ENCODE measurements at places on chromosomes 1 and 21. TPM values are rescaled to one million over a fixed set of nuclear protein-coding genes. Genes with fewer than 3 reads are reported as not detected.

The TSPEAR gene
- not detected for total RNA-seq

The ADAM30 gene
- total RNA-seq: not detected

The CSRP1 gene
- total RNA-seq: 54.9 TPM

DNA sequence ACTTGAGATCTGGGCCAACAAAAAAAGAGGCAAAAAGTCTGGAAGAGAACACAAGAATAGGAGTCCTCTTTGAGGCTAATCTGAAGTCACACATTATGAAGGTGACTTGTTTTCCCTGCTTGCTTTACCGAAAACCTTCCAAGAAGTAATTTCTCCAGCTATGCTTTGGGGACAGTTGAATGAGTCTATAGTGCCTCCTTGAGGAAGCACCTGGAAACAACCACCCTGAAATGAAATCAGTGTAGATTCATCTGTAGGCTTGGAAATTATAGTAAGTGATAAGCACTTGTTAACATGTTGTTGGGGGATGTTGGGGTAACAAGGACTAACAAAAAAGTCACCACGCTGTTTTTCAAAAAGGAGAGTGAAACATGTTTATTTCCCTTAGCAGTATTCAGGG is 23.4 kb upstream of the RPTN start:
- H3K4me3 ChIP-seq: no peak overlapping the region
- DNase-seq: no peak
- no peaks in the 10 kb centered on the region for H3K27me3 ChIP-seq
- H3K27ac ChIP-seq: no peak overlapping the region

DNA sequence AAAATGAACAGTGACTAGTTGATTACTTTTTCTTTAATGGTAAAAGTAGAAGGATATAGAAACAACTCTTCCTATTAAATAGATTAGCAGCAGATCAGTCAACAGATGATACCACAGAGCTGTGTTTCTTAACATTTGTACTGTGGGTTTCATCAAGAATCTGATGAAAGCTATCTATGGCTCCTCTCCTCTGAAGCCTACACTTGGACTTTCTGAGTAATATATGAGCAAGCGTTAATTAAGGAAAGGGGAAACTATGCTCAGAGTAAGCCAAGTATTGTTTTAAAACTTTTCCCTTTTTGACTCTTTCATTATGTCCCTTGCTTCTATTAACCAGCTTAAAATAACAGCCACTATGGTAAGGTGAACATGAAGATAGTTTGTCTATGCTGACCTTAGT is 10.8 kb downstream of the ARID4B start:
- H3K4me3 ChIP-seq: no peak overlapping the region
- no peaks in the 10 kb centered on the region for H3K27me3 ChIP-seq
- peaks cover 3% of the 10 kb centered on the region for H3K4me1 ChIP-seq
- no peak for DNase-seq
- H3K27ac ChIP-seq: no peak overlapping the region

The KAZN gene
- total RNA-seq: 2.5 TPM

DNA sequence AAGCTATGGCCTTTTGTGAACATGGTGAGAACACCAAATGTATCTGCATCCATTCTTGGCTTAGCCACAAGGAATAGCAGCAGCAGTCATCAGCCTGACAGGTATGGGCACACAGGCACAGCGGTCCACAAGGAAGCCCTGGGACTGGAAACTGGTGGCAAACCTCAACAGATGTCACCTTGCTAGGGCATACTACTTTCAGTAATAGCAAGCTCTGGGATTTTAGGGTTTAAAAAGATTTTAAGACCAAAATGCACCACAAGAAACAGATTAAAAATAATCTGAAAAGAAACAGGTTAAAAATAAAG is 9.7 kb upstream of the CADM3 start:
- H3K4me3 ChIP-seq: no peak overlapping the region
- H3K27ac ChIP-seq: no peak overlapping the region
- no peaks in the 10 kb centered on the region for H3K36me3 ChIP-seq
- DNase-seq: no peak

The DFFB gene
- 3.1 TPM for total RNA-seq

- no peak overlapping the region for H3K27ac ChIP-seq
- no peak overlapping the region for H3K4me3 ChIP-seq
- H3K27me3 ChIP-seq: no peaks in the 10 kb centered on the region
- no peak for DNase-seq
- no peaks in the 10 kb centered on the region for H3K4me1 ChIP-seq
Observed at GRCh38 chr1:185284116-185284515, 32.9 kb downstream of the IVNS1ABP start.

DNA sequence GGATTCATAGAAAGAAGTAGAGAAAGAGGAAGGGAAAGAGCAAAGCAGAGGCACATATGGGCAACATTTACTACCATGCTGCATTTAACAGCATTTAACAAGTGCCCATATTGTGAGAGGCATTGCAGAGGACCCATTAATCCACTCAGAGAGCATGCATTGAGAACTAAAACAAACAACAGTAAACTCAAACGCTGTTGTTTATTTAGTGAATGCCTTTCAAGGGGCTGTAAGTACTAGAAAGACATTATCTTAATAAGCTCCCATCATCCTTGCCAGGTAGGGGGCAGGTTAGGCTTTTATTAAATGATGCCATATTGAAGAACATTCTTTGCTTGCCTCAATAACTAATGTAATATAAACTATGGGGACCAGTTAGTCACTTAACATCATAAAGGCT is 254.3 kb upstream of the DAB1 start:
- no peaks in the 10 kb centered on the region for H3K4me1 ChIP-seq
- no peak for DNase-seq
- no peak overlapping the region for H3K27ac ChIP-seq

- H3K27me3 ChIP-seq: no peaks in the 10 kb centered on the region
- H3K36me3 ChIP-seq: no peaks in the 10 kb centered on the region
- no peak overlapping the region for H3K27ac ChIP-seq
- DNase-seq: no peak
- H3K4me3 ChIP-seq: no peak overlapping the region
- peaks cover 31% of the 10 kb centered on the region for H3K4me1 ChIP-seq
Observed at GRCh38 chr1:229553621-229554130, 4.8 kb downstream of the ABCB10 start.

The PRAMEF12 gene
- not detected for total RNA-seq

GRCh38 chr1:1616045-1616790 is 918 bp downstream of the MIB2 start:
- DNase-seq: peak; percentile 69
- H3K36me3 ChIP-seq: no peaks in the 10 kb centered on the region
- H3K4me1 ChIP-seq: no peaks in the 10 kb centered on the region
